ENCODE measurements at places on chromosomes 7 and 10.

- no peak for DNase-seq
Observed at GRCh38 chr10:73493781-73494180, 2.0 kb downstream of the PPP3CB start.

- no peak for DNase-seq
Observed at GRCh38 chr7:127874951-127875608, 156.2 kb downstream of the LRRC4 start.

- DNase-seq: no peak
Observed at GRCh38 chr10:63866747-63867140, 345.5 kb downstream of the REEP3 start.

- DNase-seq: no peak
Observed at GRCh38 chr7:154480817-154481216, 428.6 kb downstream of the DPP6 start.

DNA sequence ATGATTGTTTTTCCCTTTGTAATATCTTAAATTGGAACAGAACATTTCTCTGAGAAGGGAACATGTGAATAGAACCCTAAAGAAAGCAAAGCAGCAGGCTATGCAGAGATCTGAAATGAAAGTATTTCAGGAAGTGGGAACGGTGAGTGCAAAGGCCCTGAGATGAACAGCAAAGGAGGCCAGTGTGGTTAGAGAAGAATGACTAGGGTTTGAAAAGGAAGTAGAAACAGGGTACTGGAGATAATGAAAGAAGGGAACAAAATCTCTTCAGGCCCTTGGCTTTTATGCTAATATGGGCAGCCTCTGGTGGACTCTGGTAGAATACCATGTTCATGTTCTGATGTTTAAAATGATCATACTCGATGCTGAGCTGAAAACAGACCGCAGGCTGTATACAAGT, 22.2 kb downstream of the ARHGAP21 start:
- DNase-seq: no peak

DNA sequence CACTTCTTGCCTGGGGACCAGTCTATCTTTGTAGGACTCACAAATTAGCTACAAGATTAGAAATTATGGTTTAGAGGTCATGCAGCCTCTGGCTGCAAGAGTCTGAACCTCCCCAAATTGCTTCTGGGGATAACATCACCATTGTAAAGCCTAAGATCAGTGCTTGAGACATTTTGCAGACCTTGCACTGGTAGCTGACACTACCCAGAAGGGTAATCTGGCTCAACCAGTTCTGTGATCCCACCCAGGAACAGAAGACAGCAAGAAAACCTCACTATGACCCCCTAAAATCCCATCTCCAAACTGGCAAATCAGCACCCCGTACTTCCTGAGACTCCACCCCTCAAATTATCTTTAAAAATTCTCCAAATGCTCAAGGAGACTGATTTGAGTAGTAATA, 58.2 kb upstream of the CDK13 start:
- no peak for DNase-seq
